ENCODE measurements at places on chromosomes 5 and 9.

DNA sequence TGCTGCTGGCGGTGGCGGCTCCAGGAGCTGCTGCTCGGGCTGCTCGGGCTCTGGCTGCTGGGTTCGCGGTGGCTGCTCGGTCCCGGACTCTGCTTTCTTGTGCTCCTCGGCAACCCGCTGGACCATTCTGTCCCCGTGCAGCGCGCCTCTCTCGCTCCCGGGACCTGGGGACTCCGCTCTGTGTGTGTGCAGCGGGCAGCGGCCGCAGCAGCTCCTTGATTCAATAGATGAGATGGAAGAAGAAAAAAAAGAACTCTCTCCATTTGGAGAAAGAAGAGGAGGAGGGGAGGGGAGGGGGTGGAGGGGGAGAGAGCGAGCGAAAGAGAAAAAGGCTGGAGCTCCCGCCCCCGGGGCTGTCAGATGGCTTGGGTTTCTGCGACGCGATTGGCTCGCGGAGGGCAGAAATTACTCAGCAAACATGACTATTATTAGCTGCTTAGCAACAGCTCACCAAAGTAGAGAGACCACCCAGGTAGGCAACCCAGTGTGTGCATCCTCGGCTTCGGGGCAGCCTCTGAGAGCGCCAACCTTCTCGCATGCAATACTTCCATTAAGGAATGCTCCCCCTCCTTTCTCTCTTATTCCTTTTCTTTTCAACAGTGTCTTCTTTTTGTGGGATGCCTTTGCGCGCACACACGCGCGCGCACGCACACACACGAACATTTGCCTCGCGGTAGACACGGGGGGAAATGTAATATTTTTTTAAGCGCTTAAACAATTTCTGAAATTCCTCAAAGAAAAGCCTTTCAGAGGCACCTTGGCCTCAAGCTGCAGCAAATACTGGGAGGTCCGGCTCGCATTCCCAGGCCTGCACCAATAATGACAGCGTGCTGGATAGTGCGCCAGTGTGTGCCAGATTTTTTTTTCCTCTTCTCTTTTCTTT, 7.6 kb downstream of the PTCH1 start:
- DNase-seq: no peak

DNA sequence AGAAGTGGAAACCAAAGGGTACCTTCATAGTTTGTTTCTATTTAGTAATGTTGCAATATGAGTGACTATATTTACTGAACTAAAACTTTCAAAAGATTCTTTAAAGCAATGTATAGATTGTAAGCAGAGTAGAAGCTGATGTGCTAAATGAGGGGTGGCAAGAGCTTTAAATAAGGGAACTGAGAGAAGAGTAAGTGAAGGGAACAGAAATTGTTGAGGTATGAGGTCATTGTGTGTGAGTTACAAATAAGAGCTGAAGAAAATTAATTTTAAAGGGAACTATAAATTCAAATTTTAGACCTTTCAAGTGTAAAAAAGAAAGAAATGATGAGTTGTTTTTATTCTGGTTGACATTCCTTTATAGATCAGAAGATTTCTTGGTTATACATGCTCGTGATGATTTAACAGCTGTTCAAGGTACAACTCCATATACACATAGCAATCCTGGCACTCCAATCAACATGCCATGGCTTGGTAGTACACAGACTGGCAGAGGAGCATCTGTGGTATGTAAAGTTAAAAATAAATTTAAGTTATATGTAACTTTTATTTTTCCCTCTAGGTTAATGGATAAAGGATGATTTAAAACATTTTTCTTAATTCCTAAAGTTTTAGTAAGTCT, 135.1 kb upstream of the TNFAIP8 start:
- DNase-seq: no peak

DNA sequence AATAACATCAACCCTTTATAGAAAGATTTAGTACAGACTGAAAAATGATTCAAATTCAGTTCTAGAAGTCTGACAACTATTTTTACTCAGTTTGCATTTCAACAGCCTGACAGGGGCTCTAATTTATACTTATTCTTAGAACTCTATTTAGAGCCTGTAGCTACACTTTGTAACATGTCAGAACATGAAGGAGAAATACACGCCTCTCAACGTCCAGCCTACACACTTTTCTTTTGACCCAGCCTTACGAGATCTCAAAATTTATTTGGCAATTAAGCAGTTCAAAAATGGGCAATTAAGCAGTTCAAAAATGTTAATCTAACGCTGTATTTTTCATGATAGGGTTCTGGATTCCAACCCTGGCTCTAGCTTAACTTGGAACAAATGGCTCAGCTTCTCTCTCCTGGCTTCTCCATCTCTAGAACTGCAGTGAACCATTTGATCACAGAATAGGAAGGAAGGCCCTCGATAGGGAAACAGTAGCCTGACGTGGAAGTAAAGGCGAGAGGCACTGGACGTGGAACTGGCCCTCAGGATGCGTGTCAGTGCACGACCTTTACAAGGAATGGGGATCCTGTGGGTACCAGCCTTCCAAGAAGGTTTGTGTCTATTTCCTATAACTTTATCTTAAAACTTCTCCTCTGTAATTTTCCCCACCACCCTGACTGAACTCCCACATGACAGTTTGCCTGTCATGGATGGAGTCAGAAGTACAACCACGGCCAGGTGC, 66.4 kb downstream of the PRRT1B start:
- no peak for DNase-seq

DNA sequence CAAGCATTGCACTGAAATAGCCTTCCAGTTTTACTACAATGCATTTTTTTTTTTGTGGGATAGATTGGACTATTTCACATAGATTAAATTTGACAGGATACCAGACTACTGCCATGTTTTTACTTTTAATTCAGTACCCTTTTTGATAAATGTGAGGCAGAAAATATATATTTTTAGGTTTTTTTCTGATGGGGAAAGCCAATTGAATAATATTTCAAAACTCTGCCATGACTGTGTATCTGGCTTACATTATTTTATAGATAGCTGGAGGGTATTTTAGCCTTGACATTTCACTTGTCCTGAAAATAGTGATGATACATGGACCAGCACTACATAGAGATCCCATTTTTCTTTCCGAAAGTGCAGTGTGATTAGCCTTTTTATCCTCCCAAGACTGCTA, 133.5 kb upstream of the PRR16 start:
- no peak for DNase-seq

GRCh38 chr5:14386884-14387624, 194.5 kb upstream of the OTULINL start:
- no peak for DNase-seq

- peak; percentile 24 for DNase-seq
Observed at GRCh38 chr5:151477101-151477500, 29.7 kb downstream of the SLC36A1 start.

DNA sequence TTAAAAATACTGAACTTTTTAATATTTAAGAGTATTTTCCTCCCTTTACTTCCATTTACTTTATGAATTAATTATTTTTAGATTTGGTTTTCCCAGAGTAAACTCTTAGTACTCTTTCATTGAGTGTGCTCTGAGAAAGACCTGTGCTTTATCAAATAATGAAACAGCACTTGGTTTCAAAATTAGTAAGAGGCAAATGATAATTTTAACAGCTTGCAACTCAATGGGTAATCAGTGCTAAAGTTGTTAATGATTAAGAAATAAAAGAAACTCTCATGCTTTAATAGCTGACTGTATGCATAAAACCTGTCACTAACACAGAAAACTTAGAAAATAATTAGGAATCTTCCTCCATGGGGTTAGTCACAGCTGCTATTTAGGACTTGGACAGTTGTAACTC, 244.4 kb downstream of the RFX3 start:
- no peak for DNase-seq

DNA sequence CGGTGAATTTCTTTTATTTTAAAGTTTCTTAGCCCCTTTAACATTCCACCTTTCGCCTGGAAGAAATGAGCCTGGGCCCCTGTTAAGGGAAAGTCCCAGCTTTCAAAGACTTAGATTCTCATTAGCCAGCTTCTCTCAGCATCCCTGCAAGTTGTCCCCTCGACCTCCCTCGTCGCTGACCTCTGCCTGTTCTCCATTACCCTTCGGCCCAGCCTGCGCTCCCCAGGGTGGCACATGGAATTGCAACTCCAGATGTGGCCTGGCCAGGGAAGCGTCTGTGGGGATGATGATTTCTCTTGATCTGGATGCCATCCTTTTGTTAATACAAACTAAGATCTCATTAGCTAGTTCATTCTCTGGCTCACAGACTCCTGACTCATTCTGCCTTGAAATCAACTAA, 43.4 kb upstream of the FANCC start:
- no peak for DNase-seq

DNA sequence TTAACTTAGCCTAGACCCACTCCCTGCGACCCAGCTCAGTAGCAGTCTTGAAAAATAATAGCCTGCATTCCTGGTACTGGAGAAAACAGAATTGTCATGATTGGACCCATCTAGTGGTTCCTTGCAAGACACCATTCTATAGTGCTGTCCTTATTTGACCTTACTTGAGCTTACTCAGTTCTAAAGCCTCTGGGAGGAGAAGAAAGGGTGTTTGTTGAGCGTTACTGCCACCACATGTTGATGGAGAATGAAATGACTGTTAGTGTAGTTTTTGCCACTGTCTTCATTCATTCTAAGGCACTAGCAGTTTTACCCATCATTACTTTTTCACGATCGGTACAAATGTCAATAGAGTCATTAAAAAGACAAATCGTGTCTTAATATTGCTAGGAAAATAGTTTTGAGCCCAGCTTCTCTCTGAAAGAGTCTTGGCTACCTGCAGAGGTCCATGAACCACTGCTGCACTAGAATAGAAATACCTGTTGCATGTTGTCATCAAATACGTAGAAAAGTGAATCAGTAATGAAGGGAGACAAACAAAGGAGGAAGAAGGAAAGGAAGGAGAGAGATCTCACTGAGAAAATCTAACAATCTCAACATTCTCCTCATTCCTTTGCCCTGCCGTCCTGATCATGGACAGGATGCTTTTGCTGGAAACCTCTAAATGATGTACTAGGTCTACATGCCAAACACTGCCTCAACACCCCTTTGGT, 96.0 kb downstream of the LIX1 start:
- no peak for DNase-seq

DNA sequence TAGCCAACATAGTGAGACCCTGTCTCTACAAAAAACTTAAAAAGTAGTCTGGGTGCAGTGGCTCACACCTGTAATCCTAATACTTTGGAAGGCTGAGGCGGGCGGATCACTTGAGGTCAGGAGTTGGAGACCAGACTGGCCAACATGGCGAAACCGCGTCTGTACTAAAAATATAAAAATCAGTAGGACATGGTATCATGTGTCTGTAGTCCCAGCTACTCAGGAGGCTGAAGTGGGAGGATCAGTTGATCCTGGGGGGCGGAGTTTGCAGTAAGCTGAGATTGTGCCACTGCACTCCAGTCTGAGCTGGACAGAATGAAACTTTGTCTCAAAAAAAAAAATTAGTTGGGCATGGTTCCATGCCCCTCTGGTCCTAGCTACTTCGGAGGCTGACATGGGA, 57.9 kb upstream of the MIER3 start:
- no peak for DNase-seq

GRCh38 chr5:55771175-55771655, 33.4 kb downstream of the DDX4 start:
- no peak for DNase-seq

DNA sequence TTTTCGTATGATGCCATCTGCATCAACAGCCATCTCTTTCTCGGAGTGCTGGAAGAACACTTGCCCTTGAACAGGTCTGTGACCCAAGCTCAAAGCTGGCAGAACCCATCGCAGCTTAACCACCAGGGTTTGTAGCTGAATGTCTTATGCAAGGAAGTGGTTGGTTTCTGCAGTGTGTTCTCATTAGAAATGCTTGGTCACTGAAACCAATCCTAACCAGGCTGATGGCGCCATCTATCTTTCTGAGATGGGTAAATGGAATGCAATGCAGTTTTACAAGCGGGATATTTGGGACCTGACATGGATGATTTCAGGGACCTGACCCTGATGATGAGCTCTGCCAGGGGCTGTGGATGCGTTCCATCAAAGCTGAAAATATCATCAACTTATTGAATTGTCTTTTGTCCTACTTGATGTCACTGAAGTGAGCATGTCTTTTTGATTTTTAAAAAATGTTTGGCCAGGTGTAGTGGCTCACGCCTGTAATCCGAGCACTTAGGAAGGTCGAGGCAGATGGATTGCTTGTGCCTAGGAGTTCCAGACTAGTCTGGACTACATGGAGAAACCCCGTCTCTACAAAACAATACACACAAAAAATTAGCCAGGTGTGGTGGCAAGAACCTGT, 28.7 kb downstream of the DMRT3 start:
- DNase-seq: peak; percentile 63

GRCh38 chr9:90288275-90288639, 354.4 kb downstream of the DIRAS2 start:
- DNase-seq: no peak

DNA sequence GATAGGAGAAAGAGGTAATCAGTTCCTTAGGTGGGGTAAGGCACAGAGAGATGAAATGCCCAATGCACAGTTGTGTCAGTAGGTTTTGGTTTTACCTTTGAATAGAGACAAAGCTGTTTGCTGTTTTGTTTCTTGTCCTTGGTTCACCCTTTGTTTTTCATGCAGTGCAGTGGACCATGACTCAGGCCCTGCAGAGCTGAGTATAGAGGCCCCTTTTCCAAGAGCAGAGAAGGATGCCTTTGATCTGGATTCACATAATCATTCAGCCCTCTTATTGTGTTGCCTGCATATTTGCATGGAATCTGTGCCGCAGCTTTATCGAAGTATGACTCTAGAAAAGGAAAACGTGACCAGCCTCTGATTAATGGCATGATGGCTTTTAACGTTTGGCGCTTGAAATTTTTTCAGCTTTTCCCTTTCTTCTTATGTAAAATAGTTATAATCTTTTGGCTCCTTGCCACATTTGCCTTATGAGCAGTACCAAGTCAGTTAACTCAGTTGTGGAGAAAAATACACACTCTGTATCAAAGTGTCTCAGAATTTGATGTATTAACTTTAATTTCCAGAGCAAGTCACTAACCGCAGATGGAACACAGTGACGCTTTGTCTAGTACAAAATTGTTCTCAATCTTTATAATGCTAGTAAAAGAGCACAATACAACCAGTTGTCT, 197.6 kb downstream of the KDM4C start:
- no peak for DNase-seq

GRCh38 chr5:142036918-142037317, 24.1 kb upstream of the GNPDA1 start:
- no peak for DNase-seq

DNA sequence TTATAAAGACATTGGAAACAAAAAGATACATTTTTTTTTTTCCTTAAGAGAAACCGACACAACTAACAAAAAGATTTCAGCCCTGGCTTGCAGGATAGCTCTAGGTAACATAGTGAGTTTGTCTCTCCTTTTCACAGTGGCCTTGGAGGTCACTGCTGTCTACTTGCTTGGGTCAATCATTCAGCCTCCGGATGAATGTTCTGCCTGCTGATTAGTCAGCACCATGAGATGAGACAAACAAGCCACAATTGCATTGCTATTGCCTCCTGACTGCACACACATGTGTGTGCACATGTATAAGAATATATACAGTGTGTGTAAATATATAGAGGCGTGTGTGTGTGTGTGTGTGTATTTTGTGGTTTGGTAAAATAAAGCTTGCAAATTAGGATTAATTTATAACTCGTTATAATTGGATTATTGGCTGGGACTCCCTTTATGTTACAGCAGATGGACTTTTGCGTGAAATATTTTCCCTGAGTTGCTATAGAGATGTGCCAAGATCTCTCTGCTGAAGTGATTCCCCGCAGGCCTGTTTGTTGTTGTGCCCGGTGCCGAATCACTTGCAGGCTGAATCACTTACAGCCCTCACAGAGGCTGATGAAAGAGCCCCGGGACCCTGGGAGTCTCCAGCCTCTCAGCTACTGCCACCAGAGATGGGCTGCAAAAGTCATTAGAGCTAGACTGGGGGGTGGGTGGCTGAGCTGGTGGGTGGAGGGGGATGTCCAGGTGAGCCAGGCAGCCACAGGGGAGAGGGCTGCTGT, 161.2 kb downstream of the FGF18 start:
- no peak for DNase-seq

- DNase-seq: no peak
Observed at GRCh38 chr5:52134013-52134650, 653.6 kb upstream of the ITGA1 start.
